ENCODE measurements at places on chromosomes 2 and 18.

DNA sequence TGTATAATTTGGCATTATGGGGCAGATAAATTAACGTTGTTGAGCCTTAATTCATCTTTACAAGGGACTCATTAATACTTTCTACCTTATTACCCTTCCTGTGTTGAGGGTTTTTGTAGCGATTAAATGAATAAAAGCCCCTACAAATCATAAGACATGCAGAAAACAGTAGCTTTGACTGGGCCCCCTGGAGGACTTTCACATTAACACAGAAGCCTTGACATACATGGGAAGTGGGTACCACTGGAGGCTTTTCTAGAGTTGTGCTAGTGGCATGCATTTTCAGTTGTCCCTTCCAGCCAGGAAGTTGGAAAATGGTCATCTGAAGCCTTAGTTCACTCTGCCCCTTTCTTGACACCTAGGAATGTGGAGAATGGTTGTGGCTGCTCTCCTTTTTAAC lies 30.2 kb downstream of the MTA3 start:
- DNase-seq, result no peak

DNA sequence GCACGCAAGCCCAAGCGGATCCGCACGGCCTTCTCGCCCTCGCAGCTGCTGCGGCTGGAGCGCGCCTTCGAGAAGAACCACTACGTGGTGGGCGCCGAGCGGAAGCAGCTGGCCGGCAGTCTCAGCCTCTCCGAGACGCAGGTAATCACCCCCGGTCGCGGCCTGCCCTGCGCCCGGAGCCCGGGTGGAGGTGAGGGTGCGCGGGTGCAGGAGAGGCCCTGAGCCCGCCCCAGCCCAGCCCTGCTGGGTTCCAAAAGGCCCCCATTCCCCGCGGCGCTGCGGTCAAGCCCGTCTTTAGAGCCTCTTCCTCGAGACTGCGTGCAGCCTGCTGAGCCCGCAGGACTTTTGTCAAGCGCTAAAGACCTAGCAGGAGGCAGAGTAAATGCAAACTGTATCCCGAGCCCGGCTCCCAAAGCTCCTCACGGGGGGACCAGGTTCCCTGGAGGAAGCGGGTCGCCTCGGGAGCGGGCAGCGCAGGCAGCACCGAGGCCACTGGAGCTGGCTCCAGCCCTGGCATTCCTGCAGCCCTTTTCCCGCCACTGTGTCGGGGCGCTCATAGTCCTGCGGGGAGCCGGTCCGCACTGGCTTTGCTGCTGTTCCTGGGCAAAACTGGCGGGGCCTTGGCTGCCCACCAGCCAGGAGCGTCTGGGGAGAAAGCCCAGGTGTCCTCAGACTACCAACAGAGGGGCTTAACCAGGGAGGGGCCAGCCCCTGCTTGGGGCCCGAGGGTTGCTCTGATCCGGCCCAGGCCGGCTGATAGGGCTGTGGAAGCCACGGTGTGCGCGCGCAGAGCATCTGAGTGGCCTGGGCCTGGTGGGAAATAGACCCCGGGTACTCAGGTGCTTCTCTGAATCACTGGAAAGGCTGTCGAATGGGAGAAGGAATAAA lies 7.3 kb downstream of the EMX1 start:
- no peak for DNase-seq

DNA sequence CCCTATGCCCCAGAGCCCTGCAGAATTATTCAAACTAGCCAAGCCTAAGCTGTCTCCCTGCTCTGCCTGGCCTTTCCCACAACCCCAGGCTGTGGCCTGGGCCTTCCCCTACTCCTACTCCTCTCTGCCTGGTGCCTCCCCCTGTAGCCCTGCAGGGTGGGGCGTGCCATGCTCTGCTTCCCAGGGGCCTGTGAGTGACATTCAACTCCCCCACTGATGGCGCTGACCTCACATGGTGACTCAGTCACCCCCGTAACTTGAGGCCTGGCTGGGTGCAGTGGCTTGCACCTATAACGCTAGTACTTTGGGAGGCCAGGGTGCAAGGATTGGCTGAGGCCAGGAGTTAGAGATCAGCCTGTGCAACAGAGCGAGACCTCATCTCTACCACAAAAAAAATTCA lies 60.6 kb downstream of the KIF1A start:
- DNase-seq, result no peak

GRCh38 chr2:170044751-170045478 lies 133.0 kb upstream of the MYO3B start:
- no peak for DNase-seq

GRCh38 chr2:19299032-19299431 lies 59.4 kb downstream of the OSR1 start:
- no peak for DNase-seq

DNA sequence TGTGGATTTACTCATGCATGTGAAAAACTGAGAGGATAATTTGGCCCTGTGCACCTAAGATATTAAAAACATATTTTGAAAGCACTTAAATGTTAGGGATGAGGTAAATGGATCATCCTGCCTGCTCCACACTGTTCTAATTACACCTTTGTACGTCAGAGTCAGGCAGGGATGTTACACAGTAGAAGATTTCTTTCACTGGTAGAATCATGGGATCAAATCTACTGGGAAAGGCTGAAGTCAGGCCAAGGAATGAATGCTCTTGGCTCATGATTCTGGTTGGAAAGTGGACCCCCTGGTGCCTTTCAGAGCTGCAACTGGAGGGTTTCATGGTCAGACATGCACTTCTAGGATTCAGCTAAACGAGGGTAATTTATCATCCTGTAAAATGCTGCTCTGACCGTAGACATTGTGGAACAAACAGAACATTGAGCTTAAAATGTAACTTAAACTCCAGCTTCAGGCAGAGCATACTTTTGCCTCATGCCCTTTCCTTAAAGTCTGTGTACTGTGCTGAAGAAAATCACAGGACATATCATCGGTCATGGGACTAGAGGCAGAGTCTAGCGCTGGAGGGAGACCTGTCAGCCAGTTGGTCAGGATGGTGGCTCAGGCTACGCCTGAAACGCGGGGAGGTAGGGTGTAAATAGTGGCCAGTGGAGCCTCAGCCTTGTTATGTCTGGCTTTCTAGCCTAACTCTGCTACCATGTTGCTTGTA lies 4.9 kb downstream of the KCNE4 start:
- DNase-seq, result no peak

- no peak for DNase-seq
Measured at GRCh38 chr2:236208019-236208926, 40.1 kb upstream of the GBX2 start.

DNA sequence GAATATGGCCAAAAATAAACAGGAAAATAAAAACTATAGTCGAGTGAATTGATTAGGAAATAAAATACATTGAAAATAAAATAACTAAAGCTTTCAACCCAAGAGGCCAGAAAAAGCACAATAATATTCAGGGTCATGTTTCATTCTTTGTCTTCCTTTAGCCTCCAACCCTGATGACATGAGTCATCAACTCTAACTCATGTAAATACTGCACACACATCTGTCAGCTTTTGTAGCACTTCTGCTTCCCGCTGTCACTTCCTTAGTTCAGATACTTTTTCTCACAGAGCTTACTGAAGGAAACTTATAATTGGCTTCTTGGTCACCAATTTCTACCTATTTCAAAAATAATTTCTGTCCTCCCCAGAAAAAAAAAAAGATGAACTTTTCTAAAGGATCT lies 112.8 kb downstream of the UPP2 start:
- DNase-seq, result no peak

GRCh38 chr2:59947209-59947608 lies 606.2 kb downstream of the BCL11A start:
- DNase-seq, result no peak

- no peak for DNase-seq
Measured at GRCh38 chr2:27681841-27682240, 18.2 kb downstream of the SLC4A1AP start.

DNA sequence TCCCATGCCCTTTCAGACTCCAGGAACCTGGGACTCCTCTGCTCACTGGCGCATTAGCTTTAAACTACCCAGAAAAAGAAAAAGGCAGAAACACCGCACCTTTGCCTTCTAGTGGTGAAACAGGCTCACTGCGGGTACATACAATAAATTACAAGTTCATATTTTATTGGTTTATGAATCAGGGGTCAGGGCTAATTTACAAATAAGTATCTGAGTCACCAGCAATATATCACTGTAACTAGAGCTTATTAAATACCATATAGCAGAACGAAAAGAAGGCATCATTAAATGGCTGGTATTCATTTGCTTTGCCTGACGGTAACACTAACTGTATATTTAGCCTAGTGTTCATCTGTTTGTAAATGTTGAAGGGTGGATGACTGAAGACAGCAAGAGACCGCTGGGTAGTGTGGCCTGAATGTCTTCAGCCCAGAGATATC lies 26.9 kb upstream of the DTNB start:
- no peak for DNase-seq

GRCh38 chr2:25310965-25311864 lies 30.5 kb downstream of the DNMT3A start:
- no peak for DNase-seq

DNA sequence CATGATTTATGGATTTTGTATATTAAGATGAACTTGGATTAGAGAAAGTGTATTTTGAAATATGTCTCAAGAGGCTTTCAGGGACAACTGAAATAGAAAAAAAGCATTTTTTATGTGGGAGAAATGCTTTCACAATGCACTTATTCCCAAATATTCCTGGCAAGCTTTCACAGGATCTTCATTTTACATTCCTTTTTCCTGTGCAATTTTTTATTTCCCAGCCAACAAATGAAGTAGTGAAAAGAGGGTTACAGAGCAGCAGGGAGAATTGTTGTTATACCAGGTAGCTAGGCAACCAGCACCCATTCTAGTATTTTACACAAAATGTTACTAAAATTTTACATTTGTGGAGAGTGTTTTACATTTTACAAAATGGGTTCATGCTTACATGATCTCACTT lies 167.0 kb upstream of the RPRM start:
- no peak for DNase-seq

DNA sequence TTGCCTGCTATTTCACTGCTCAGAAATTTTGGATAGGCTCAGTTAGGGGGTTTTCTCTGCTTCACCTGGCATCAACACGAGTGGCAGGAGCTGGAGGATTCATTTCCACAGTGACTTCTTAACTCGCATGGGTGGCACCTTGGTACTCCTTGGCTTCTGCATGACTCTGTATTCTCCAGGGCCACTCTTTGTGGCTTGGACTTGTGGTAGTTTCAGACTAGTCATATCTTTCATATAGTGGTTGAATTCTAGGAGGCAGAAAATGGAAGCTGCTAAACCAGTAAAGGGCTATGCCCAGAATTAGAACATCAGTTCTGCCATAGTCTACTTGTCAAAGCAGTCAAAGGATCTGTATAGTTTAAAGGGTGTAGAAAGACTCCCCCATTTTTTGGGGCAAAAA lies 6.8 kb downstream of the MAIP1 start:
- no peak for DNase-seq

Data from stimulated activated CD4-positive, alpha-beta T cell treated with anti-CD3 and anti-CD28 coated beads, Interleukin-1b, Interleukin-23, amount 100 ng/mL, for 1 hour (primary cell).